ENCODE measurements at places on chromosomes 12 and 14.

- DNase-seq, result no peak
Measured at GRCh38 chr12:120388691-120389481, 19.9 kb upstream of the MSI1 start.

GRCh38 chr14:33642080-33642479 lies 308.8 kb downstream of the EGLN3 start:
- no peak for DNase-seq

DNA sequence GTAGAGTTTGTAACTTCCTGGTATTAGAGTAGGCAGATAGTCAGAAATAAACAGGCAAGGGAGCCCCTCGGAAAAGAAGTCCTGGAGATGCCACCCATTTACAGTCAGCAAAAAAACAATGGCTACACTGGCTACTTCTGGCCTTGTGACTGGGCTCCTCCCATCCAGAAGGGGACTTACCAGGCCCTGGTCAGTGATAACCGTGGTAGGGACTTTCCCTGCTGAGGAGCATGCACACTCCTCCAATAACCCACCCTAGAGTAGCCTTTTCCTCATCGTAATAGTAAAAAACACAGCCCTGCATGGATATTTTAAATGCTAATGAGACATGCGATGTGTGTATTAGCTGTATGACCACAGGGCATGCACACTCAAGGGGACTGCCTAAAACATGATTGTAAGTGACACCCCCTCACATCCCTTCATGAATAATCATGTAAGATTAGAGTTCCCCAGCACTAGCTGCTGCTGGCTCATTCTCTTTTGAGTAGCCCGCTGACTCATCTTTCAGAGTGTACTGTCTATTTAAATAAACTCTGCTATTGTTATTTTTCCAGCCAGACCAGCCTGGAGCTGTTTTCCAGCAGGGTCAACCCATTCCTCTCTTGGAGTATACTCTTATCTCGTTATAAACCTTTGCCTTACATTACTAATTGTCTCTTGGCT lies 413.8 kb upstream of the TMTC1 start:
- no peak for DNase-seq

GRCh38 chr14:68260121-68260520 lies 440.5 kb downstream of the RAD51B start:
- DNase-seq, result no peak

DNA sequence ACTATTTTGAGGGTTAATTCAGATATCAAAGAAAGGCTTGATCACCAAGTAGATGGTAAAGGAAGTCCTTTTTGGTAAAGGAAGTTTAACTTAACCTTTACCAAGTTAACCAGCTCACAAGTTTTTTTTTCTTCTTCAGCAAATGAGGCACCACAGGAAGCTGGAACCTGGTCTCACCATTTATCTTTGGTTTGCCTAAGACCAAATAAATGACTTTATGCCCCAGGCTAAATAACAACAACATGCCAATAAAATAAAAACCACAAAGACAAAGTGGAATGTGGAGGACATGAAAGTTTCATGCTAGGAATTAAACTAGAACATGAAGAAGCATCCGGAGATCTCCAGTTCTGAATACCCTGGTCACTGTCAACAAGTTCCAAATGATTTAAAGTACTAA lies 116.8 kb upstream of the PRICKLE1 start:
- no peak for DNase-seq

DNA sequence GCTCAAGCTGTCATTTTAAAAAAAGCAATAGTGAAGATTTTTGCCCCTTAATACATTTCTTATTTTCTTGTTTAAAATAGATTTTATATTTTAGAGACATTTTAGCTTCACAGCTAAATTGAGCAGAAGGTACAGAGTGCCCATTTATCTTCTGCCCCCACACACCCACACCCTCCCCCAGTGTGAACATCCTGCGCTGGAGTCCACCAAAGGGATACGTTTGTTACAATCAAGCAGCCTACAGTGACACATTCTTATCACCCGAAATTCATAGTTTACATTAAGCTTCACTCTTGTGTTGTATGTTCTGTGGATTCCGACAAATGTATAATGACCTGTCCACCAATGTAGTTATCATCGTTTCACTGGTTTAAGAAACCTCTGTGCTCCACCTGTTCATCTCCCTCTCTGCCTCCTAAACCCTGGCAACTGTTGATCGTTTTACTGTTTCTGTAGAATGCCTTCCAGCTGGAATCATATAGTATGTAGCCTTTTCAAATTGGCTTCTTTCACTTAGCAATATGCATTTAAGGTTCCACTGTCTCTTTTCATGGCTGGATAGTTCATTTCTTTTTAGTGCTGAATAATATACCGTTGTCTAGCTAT lies 91.0 kb upstream of the TRAF3 start:
- no peak for DNase-seq

GRCh38 chr14:102749393-102750305 lies 27.6 kb upstream of the TRAF3 start:
- peak; percentile 61 for DNase-seq

DNA sequence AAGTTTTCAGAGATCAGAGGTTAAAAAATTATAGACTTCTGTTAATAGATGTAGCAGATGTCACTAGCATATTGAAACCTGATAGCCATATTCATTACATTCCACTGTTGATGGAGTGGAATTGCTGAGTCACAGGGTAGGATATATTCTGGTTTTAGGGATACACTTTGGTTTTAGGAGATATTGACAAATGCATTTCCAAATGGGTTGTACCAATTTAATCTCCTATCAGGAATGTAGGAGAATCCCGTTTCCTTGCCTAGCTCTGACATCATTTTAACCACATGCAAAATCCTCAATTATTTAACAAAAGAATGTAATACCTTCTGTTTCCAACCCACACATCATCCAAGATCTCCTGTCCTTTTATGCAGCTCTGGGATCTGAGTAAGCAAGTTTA lies 30.7 kb upstream of the ESR2 start:
- peak; percentile 16 for DNase-seq

DNA sequence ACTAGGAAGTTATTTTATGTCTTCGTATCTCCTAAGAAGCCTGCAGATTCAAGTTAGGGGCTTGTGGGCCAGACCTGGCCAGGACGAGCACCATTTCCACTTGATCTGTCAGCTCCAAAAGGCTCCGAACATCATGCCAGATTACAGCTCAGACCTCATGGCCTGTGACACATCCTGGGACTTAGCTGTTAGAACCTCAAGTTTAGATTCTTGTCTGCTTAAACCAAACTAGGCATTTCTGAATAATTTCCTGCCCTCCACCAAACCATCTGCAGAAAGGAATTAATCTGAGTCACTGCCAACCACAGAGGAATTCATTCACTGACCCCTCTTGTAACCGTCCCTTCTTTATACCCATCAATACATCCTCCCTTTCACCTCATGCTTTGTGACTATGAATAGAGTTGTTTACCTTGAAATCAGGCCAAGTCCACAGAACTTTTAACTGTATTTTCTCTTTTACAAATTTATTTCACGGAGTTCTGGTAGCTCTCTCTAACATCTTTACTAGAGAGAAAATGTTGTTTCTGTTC lies 120.3 kb downstream of the FBXL14 start:
- DNase-seq, result peak; percentile 6

GRCh38 chr12:89135976-89136634 lies 216.2 kb downstream of the DUSP6 start:
- DNase-seq, result no peak

DNA sequence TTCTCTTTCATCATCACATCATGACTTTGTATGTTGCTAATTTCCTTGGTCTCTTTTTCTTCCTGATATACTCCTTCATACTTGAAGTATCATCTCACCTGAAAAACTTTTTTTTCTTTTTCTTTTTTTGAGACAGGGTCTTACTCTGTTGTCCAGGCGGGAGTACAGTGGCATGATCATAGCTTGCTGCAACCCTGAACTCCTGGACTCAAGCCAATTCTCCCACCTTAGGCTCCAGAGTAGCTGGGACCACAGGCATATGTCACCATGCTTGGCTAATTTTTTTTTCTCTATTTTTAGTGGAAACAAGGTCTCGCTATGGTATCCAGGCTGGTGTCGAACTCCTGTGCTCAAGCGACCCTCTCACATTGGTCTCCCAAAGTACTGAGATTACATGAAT lies 107.6 kb downstream of the RALGAPA1 start:
- no peak for DNase-seq

- no peak for DNase-seq
Measured at GRCh38 chr14:78341827-78342389, 171.7 kb downstream of the NRXN3 start.

GRCh38 chr14:103549361-103550311 lies 12.8 kb downstream of the BAG5 start:
- DNase-seq, result no peak

GRCh38 chr12:43540470-43540869 lies 11.5 kb downstream of the ADAMTS20 start:
- no peak for DNase-seq

- DNase-seq, result no peak
Measured at GRCh38 chr12:45898094-45898493, 92.3 kb downstream of the SCAF11 start.

- DNase-seq, result no peak
Measured at GRCh38 chr12:107488666-107489065, 196.9 kb upstream of the PWP1 start.

DNA sequence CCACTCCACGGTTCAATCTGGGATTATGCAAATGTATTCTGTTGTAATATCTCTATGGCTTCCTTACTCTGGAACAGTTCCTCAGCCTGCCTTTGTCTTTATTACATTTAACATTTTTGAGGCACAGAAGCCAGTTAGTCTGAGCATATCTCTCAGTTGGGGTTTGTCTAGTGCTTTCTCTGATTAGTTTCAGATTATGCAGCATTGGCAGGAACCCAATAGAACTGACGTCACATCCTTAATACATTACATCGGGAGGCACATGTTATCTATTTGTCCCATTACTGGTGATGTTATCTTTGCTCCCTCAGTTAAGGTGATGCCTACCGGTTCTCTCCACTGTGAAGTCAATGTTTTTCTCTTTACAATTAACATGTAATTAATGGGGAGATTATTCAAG lies 62.4 kb downstream of the PPM1A start:
- DNase-seq, result peak; percentile 37

DNA sequence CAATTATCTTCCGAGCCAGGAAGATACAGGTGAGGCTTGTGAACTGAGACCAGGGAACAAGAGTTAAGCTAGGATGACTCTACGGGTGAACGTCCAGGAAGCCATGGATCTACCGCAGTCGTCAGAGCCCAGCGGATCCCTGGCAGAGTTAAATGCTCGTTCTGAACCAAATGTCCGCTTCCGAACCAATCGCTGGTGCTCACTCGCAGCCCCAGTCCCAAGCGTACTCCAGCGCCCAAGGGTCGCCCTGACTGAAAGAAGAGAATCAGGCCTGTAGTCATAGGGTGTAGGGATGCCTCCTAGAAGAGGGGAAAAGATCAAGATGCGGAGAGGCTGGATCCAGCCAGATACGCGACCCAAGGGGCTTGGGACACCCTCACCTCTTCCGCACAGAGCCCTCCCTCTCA lies 283 bp downstream of the VIPAS39 start:
- no peak for DNase-seq

DNA sequence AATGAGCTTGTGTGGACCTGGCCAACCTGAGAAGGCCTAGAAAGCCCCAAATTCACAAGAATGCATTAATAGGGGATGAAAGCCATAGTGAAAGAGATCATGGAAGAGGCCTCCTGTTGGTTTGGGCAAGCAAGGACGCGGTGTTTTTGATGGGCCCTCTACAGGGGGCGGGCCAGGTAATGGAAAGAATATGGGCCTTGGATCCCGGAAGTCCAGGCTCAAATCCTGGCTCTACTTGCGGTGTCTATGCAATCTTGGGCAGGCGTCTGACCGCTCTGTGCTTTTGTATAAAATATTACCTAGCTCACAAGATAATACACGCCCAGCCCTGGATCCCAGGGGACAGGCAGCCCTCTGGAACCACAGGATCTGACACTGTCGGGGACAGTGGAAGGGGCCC lies 41.1 kb upstream of the CLMN start:
- DNase-seq, result no peak

DNA sequence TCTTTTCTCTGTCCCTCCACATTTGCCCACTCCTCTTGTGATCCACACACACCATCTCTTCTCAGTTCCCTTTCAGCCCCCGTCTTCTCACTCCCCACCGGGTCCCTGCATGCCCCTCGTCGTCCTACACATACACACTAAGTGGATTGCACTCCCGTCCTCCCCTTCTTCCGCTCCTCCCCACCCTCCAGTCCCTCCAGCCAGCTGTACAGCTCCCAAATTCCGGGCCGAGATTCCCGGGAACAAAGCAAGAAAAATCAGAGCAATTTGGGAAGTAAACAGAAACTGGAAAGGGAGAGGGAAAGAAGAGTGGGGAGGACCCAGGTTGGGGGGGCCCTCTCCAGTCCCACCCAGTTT lies 282 bp upstream of the IGFBP6 start:
- DNase-seq, result no peak

DNA sequence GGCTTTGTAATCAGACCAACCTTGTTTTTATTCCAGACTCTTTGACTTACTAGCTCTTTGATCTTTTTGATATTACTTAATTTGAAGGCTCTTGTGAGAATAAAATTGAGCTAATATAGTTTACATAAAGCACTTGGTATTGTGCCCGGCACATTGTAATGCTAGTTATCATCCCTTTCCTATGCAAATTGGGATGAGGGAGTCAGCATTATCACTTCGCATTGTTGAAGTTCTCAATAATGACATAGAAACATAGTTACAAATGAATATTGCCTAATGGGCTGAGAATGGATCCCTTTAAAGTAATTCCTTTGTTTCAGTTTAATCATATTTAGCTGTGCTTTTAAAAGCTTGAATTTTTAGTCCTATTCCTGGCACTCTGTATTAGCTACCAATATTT lies 36.6 kb downstream of the SUPT16H start:
- DNase-seq, result no peak

All from SHP77 (cell line).